ENCODE measurements at places on chromosomes 11 and 22.

- DNase-seq: no peak
These were observed 21.5 kb downstream of the PLEKHB1 start for GRCh38 chr11:73667891-73668290.

GRCh38 chr11:126604461-126604860 lies 249.0 kb downstream of the ST3GAL4 start:
- no peak for DNase-seq

DNA sequence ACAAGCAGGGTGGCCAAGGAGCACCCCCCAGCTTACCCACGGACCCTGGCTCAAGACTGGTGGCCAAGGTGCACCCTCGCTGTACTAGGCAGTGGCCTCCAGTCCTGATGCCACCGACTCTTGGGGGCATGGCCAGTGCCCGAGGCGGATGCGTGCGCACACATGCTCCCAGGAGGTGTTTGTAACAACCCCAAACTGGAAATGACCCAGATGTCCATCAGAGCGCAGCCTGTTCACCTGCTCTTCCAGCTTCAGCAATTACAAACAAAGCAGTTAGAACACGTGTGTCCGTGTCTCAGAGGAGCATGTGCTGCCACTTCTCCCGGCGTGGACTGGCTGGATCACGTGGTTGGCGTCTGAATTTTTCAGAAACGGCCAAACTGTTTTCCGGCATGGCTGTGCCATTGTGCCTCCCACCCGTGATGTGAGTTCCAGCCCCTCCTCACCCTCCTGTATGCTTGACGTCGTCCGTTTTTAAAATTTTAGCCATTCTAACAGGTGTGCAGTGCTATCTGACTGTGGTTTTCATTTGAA lies 7.1 kb upstream of the MUC6 start:
- DNase-seq: no peak

GRCh38 chr11:11871991-11872401 lies 30.2 kb downstream of the USP47 start:
- DNase-seq: no peak

- no peak for DNase-seq
These were observed 42.5 kb downstream of the RBFOX2 start for GRCh38 chr22:35986088-35986487.

- no peak for DNase-seq
These were observed 233.3 kb downstream of the CEP164 start for GRCh38 chr11:117560780-117561530.

DNA sequence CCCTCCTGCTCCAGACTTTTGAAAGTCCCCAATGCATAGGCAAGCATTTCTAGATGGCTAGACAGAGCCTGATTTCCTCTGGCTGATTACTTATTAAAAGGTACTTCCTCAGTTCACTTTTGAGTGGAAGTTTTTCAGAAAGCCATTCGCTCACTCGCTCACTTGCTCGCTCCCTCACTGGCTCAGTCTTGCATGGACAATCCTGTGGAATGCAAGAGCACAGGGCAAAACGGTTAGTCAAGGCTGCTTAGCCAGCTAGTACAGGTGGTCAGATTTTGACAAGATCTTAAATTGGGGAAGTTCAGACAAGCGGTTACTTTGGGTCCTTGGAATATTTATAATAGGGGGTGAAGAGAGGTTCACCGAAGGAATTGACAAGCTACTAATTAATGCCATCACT lies 101.0 kb downstream of the ARL14EP start:
- DNase-seq: no peak

DNA sequence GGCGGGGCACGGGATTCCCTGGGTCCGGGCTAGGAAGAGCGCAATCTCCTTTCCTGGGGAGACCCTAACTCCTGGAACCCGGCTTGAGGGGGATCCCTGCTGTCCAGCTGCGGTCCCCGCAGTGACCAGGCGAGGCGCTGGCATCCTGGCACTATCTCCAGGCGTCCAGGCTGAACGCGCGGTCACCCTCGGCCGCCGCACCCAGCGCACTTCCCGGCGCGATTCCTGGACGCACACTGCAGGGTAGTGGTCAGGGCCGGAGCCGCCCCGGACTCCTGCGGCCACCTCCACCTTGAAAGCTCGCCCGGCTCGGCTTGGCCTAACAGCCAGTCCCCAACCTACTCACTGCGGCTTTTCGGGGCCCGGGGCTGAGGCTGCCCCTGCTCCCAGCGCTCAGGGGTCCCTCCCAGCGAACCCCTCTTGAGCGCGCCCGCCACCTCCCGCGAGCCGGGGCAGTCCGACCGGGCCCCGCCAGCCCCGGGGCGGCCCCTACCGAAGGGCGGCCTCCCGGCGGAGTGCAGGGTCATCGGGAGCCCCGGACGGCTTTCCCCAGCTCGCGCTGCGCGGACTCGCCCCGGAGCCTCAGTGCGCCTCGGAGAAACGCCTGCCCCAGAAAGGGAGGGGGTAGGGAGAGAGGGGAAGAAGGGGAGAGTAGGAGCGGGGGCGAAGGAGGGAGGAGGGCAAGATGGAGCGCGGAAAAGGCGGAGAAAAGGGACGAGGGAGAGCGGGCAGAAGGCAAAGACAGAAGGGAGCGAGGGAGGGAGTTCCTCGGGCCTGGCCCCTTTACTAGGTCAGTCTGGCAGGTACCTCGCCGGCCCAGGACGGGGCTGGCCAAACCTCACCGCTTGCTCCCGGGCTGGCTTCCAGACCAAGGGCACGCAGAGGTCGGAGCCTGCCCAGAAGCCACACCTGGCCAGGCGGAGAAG lies 1.0 kb downstream of the POU2AF3 start:
- peak; percentile 70 for DNase-seq

Measured in right lung (tissue), 10 donors.